ENCODE measurements at places on chromosomes 16 and 17.

- no peak for DNase-seq
Observed at GRCh38 chr17:66143657-66144282, 48.2 kb downstream of the CEP112 start.

DNA sequence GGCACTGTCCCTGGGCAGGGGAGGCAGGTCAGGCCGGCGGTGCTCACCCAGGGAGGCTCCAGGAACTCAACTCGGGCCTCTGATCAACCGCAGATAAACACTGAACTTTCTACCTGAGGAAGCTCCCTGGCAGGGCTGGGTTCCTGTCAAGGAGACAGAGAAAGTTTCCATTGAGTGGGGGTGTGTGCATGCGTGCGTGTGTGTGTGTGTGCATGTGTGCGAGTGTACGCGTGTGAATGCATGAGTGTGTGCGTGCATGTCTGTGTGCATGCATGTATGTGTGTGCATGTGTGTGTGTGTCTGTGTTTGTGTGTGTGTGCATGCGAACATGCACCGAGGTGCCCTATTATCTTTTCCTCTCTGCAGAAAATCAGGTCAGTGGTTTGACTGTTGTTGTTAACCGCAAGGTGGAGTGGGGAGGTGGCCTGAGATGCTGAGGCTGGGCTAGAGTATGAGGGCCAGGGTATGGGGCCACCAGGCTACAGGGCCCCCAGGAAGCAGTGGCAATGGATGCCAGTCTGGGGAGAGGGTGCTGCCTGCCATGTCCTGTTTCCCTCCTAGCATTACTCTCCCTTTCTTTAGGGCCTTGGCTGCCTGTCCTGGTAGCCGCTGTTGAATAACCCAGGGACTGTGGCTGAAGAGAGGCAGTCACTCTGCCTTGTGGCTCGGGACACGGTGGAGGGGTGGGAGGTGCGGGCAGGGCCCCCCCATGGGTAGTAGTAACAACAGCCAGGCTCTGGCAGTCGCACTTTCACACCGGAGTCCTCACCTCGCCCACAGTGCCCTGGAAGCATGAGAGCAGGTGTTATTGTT is 24.0 kb downstream of the CCR7 start:
- peak; percentile 77 for DNase-seq

DNA sequence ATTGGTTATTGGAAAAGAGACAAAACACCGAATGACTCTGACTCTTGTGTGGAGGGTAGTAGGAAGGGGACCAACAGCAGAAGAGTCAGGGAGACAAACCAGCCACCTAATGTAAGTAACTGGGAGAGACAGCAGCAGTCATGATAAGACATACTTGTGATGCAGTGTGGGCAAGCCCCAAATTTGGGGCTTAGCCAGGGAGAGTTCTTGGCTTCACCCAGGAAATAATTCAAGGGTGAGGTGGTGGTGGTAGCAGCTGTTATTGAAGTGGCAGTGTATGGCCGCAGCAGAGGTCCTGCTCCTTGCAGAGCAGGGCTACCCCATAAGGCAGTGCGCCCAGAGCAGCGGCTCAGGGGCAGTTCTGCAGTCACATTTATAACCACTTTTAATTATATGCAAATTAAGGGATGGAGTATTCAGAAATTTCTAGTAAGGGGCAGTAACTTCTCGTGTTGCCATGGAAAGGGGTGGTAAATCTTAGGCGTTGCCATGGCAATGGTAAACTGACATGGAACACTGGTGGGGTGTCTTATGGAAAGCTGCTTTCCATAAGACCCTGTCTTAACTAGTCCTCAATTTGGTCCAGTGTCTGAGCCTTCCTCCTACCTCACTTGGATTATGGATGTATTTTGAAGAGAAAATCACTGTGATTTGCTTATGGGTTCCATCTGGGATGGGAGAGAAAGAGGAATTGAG is 317.1 kb downstream of the PHKB start:
- DNase-seq = no peak

DNA sequence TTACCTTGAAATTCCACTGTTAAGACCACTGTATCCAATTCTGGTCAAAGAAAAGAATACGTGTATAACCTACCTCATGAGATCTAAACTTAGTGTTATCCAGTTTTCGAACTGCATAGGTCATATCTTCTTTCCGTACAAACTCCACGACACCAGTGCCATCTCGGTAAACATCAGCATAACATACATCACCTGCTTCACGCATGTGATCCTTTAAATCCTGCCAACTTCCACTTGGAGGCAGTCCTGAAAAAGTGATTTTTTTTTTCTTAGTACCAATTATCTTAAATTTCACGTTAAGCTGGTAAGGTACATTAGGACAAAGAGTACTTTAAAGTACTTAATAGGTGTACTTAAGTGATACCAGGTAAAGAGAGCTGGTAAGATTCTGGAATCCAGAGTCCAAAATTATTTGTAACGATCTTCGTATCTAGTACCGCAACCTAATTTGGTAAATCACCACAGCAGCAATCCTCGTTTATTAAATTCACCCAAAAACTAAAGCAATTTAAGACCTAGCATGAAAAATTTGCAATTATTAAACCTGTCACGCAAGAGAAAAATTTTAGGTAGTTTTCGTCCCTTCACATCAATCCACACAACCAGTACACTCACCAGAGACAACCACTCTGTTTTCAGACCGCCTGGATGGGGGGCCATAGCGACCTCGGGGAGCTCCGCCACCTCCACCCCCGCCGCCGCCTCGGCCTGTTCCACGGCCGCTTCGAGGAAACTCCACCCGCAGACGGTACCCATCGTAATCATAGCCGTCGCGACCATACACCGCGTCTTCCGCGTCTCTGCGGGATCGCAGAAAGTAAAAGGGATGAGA is 1.1 kb downstream of the SRSF1 start:
- no peak for DNase-seq

GRCh38 chr16:11024333-11025053 is 80.1 kb downstream of the CLEC16A start:
- DNase-seq = no peak

GRCh38 chr17:79948945-79949655 is 86.6 kb downstream of the TBC1D16 start:
- no peak for DNase-seq

- no peak for DNase-seq
Observed at GRCh38 chr16:1218930-1219611, 6.0 kb downstream of the TPSG1 start.

DNA sequence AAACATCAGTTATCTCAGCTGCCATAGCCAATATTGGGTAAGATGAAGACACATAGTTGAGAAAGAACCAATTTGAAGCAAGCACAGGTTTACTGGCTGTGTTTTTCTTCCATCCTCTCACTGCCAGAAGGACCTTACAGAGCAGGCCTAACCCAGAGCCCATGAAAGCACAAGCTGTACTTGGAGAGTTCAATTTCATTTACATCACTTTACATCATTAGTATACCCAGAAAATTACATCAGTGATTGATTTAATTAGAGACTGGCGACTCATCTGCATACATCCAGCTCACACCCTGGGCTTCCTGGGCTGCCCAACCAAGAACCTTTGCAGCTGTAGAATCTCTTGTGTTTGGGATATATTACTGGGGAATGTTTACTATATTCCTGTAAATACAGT is 23.7 kb downstream of the LRRC36 start:
- DNase-seq = no peak

GRCh38 chr17:68763562-68763961 is 162.4 kb upstream of the FAM20A start:
- no peak for DNase-seq

DNA sequence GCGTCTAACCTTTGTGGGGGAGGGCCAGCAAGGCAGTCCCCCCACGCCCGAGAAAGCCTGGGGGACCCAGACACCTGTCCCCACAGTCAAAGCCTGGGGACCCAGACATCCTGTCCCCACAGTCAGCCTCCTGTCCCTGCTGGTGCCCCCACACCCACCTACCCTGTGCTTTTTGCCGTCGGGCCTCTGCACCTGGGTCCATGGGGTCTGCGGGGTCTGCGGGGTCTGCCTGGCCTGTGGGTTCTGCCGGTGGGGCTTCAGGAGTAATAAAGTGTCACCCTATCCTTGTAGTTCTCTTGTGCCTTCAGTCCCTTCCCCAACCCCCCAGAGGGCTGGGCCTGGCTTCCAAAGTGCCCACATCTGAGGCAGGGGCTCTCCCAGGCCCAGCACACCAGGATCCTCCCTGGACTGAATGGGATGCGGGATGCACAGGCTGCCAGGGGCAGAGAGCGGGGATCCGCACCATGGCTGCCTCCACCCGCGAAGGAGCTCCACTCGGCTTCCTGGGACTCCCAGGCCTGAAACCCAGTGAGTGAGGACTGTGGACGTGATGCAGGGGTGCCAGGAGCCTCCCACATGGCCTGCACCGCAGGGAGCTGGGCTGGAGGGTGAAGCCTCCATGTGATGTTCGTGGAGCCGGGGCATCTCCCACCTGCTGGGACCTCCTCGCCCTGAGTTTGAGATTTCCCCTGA is 16.3 kb upstream of the DPEP1 start:
- no peak for DNase-seq

- DNase-seq = no peak
Observed at GRCh38 chr17:32875230-32875917, 1.6 kb downstream of the MYO1D start.

DNA sequence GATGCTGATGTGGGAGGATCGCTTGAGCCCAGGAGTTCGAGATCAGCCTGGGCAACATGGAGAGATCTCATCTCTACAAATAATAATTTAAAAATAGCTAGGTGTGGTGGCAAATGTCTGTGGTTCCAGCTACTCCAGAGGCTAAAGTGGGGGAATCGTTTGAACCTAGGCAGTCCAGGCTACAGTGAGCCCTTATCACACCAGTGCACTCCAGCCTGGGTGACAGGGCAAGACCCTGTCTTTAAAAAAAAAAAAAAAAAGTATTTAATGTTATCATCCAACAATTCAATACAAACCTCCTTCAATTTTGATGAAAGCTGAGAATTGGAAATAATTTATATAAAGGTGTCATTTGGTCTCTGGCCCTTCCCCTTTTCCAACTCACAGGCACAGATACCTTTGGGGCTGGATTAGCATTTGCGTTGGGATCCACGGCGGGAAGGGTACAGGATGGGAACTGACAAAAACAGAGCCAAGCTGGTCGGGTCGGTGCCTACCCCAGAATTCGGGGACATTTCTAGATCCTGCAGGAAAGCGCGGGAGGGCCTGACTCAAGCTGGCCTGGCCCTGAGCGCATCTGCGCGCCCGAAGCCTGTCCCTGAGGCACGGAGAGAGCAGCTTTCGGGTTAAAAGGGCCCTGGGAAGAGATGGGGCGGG is 860 bp upstream of the DCAF7 start:
- DNase-seq = no peak

- DNase-seq = no peak
Observed at GRCh38 chr17:33290253-33290652, 2.8 kb downstream of the ASIC2 start.

GRCh38 chr16:5977329-5977728 is 879.7 kb upstream of the EEF2KMT start:
- no peak for DNase-seq

DNA sequence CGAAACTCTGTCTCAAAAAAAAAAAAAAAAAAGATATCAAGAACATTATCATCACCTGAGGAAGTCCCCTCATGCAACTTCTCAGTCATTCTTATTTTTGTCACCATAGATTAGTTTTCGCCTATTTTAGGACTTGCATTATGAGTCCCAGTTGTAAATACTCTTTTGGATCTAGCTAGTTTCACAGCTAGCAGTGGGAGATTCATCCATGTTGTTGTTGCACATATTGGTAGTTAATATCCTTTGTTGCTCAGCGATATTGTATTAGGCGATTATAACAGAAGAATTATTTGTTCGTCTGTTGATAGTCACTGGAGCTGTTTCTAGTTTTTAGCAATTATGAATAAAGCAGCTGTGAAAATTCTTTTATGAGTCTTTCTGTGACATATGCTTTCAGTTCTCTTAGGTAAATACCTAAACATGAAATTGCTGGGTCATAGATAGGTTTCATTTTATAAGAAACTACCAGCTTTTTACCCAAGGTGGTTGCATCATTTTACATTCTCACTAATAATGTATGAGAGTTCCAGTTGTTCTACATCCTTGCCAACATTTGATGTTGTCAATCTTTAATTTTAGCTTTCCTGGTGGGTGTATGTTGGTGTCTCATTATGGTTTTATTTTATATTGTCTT is 40.7 kb upstream of the MAP3K14 start:
- no peak for DNase-seq

GRCh38 chr16:54462151-54462651 is 175.6 kb upstream of the IRX3 start:
- DNase-seq = no peak

DNA sequence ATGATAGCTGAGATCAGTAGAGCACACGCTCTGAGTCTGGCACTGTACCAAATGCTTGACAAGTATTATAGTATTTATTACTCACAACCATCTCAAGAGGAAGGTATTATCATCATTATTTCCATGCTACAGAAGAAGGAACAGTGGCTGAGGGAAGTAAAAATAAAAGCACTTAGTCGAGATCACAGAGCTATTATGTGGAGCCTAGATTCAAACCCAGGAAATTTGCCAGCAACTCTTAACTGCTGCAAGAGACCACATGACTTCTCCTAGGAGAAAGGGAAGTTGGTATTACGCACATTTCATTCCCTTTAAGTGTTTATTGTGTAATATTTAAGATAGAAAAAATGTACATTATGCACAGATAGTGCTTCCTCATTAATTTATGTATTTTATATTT is 1.0 kb upstream of the RHOT1 start:
- DNase-seq = no peak

GRCh38 chr16:57619606-57620334 is 8.7 kb upstream of the ADGRG1 start:
- no peak for DNase-seq

DNA sequence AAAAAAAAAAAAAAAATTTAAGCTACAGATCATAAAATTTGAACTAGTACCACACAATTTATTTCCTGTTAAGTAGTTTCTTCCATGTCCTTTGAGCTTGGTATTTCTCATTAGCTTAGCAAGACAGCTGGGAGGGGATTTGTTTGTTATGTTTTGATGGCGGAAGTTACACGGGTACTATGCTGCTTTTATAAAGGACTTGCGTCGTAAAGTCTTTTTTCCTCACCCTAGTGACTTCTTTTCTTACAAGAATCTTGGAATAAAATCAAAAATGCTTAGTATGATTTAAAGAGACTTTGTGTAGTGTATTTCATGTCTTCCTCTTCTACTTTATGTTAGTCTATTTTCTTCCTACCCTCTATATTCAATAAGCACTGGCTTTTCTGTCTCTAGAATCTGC is 89.1 kb downstream of the NLK start:
- no peak for DNase-seq

- DNase-seq = no peak
Observed at GRCh38 chr16:51012396-51012795, 138.7 kb downstream of the SALL1 start.

GRCh38 chr17:45948881-45949624 is 50.0 kb upstream of the STH start:
- no peak for DNase-seq

- DNase-seq = no peak
Observed at GRCh38 chr16:85255777-85256176, 143.5 kb upstream of the CIBAR2 start.

- no peak for DNase-seq
Observed at GRCh38 chr16:47019568-47019967, 46.1 kb upstream of the DNAJA2 start.

GRCh38 chr17:45021607-45022287 is 29.7 kb downstream of the DCAKD start:
- peak; percentile 29 for DNase-seq
